ENCODE measurements at places on chromosomes 5 and 9.

DNA sequence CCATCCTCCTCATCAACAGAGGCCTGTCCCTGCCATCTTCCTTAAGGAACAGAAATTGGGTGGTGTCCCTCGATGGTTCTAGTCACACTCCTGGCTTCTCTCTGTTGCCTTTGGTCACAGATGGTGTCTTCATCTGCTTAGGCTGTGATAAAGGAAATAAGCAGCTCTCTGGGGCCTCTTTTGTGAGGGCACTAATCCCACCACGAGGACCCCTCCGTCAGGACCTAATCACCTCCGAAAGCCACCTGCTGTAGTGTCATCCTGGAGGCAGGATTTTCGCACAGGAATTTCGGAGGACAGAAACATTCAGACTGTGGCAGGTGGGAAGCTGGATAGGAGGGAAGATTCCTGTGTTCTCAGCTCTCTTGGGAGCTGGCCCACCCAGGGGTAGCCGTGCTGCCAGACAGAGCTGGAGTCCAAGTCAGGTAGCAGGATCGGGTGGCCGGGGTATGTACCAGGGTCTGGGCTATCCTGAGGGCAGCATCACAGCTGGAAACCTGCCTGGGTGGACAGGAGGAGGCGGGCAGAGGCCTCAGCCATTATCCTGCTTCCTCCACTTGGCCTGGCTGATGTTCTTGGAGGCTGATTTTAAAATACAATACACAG lies 59.5 kb downstream of the ANKRD33B start:
- no peak for DNase-seq

DNA sequence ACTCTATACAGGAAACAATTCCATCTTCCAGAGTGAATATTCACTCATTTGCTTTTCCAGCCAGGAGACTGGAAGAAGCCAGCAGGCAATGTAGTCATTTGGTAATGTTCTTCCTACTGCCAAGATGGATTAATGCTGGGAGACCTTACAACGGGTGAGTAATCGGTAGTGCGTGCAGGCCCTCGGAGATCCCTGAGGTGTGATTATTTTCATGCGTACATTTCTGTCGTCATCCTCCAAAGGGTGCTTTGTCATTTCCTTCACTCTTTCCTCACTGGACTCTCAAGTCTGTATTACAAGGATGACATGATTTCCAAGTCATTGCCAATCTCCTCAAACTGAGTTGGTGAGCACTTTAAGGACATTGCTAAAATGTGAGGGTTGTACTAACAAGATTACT lies 263.5 kb downstream of the CWC27 start:
- DNase-seq = no peak

DNA sequence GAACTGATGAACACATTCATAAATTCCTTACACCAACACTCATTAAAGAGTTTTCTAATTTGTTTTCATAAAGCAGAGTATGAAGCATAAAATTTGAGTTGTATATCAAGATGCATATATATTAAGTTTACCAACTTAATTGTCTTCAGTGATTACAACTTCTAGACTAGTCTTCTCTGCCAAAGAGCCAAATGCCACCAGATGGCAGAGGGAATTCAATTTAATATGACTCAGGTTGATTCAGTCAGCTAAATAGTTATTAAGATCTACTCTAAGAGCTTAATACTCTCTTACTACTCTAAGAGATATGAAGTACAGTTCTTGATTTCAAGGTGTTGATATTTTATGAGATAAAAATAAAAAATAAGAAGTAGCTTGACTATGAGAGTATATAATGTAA lies 53.4 kb downstream of the CDH10 start:
- DNase-seq = no peak

DNA sequence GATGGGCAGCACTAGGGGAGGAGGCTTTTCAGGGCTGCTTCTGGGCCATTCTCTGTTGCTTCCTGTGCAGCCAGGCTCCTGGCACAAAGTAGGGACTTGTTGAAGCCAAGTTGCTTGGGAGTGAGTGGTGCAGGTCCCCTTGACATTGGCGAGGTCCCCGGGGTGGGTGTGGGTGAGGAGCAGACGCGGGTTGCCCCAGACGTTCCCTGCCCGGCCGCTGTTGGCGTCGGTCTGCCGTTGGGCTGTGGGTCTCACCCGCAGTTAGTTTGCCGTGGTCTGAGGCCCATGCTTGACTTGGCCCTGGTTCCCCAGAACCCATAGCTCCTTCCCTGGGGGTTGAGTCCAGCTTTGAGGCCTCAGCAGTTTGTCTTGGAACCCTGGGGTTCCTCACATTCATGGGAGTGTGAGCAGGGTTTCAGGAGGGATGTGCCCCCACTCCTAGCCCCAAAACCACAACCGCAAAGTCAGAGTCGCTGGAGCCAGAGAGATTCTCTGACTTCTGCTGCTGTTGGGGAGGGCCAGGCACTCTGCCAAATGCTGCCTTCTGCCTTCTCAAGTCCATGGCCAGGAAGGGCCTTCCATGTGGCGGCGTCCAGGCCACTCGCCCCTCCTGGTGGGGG lies 77.5 kb downstream of the RXRA start:
- DNase-seq = no peak

DNA sequence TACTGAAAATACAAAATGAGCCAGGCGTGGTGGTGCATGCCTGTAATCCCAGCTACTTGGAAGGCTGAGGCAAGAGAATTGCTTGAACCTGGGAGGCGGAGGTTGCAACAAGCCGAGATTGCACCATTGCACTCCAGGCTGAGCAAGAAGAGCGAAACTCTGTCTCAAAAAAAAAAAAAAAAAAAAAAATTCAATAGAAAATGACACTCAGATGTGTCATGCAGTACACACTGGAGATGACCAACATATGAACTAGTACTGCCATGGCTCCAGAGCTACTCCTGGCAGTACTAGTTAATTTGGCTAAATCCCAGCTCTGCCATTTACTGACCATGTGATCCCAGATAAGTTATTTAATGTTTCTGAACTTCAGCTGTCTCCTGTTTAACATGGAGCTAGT lies 7.3 kb downstream of the ATOX1 start:
- no peak for DNase-seq

DNA sequence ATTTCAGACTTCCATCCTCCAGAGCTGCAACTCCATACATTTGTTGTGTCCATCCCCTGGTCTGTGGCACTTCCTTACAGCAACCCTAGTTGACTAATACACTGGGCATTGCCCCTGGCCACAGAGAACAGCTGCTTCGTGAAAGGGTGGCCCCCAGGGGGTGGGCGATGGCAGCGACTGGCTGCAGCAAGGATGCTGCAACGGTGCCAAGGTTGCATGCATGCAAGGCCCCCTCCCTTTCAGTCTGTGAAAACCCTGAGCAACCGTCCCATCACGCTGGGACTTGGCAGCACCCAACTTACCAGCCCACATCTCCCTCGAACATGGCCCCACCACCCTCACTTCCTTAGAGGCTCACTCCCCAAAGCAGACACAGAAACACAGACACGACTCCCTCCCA lies 162.5 kb downstream of the MED10 start:
- DNase-seq = no peak

- no peak for DNase-seq
These were observed 168.6 kb downstream of the CARTPT start for GRCh38 chr5:71887680-71888079.

- DNase-seq = no peak
These were observed 8.6 kb upstream of the PSAT1 start for GRCh38 chr9:78288214-78288892.

- no peak for DNase-seq
These were observed 49.0 kb upstream of the TNPO1 start for GRCh38 chr5:72767289-72768010.

DNA sequence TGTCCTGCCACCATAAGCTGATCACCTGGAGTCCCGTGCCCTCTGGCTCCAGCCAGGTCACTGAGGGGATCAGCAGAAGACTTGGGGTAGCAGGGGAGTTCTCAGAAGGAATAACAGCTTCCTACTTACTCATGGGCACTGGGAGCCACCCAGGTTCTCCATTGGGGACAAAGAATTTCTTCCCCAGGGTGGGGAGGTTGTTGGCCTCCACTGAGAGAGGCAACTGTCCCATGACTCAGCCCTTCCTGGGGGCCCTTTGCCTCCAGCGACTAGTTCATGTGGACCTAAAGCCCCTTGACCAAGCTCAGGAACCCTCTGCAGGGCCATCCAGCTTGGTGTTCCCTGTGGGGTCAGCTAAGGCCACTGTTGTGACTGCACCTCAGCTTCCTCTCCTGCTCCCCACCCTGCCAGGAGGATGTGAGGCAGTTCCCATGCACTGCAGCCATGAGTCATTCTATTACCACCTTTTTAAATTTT lies 175.0 kb downstream of the AUH start:
- DNase-seq = no peak

GRCh38 chr5:173774271-173774761 lies 113.8 kb upstream of the CPEB4 start:
- DNase-seq = no peak

GRCh38 chr5:148998174-148998797 lies 64.6 kb downstream of the SH3TC2 start:
- DNase-seq = no peak

DNA sequence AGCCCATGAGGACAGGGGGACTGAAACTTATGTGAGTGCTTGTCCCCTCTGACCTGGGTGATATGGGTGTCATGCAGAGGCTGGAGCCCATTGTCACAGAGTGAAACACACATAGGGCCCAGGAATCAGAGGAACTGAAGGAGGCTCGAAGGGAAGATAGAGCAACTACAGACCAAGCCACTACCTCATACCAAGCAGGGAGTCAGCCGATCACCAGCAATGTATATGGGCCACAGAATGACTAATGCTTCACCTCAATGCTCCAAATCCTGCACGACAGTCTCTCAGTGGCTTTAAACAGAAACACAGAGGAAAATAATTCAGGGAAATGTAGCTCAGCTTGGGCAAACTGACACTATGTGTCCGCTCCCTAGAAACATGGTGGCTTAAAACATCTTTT lies 8.9 kb upstream of the FBXW11 start:
- no peak for DNase-seq

DNA sequence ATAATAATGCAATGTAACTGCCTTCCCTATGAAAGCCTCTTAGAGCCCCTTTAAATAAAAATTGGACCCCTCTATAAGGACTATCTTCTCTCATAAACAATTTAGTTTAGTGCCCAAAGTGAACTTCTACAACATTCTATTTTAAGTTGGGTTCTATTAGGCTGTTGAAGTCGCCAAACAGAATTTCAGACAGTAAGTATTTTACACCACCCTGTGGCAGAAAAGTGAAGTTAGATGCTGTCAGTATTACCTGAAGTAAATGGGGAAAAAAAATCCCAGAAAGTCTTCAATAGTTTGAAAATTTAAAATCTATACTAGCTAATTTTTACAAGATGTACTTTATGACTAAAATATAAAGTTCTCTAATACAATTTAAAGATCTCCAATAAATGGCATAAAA lies 29.5 kb downstream of the CAAP1 start:
- no peak for DNase-seq

DNA sequence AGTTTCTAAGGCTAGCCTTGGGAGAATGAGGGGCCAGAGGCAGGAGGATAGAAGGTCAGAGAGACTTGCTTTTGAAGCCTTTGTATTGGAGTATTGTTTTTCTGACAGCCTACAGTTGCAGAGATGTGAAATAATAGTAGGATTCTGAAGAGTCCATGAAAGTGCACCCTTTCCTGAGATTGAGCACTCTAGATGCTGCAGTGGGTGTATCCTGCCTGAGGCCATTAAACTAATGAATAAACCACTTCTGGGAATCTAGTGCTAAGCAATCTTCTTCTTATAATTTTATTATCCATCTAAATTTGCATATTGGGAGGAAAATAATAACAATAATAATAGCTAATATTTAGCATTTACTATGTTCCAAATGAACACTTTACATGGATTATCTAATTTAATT lies 19.3 kb upstream of the NNT start:
- DNase-seq = no peak
